Myometrial cell (primary cell): ENCODE measurements at places on chromosomes 7 and 10. TPM values are rescaled to one million over a fixed set of nuclear protein-coding genes. Genes with fewer than 3 reads are reported as not detected.

Gene FOXL3
- total RNA-seq, result not detected in 2 replicates

Gene NCF1
- total RNA-seq, result not detected in 2 replicates

Gene FOXK1
- total RNA-seq, result 23.4 and 28.7 TPM in 2 replicates

Gene PNLIPRP1
- total RNA-seq, result not detected in 2 replicates

Gene TNS3
- total RNA-seq, result 80.1 and 80.7 TPM in 2 replicates

Gene GPR26
- not detected in 2 replicates for total RNA-seq

Gene TACC2
- 5.5 and 9.5 TPM in 2 replicates for total RNA-seq

Gene ZNF746
- 11.3 and 17.3 TPM in 2 replicates for total RNA-seq

Gene SPACDR
- 0.86 TPM in 1 of 2 replicates, not detected in the other for total RNA-seq

Gene CHST15
- total RNA-seq, result 11.5 and 12.7 TPM in 2 replicates

Gene SPDYE8
- total RNA-seq, result not detected in 2 replicates

Gene CHAT
- not detected in 2 replicates for total RNA-seq

Gene SLC18A3
- total RNA-seq, result not detected in 2 replicates

Gene ZNF467
- 1.4 and 3.0 TPM in 2 replicates for total RNA-seq
